ENCODE measurements at places on chromosomes 6 and 20.
A peak's percentile ranks its signal among the peaks of the same experiment; 100 is the strongest.

DNA sequence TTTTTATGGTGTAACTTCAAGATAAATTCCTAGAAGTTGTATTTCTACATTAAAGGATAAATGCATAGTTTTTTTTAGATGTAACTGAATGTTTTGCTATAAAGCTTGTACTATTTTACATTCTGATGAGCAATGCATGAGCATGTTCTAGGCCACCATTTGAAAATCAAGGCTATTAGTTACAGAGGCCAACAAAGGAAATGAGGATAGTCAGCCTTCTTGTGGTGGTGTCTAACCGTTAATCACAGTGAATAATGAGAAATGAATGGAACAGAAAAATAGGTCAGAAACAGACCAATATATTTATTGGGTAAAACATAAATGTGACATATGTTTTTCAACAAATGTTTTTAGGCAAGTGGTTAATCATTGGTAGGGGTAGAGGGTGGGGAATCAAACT, 37.6 kb upstream of the L3MBTL3 start:
- no peak for DNase-seq

GRCh38 chr6:105851113-105851580, 235.0 kb upstream of the PRDM1 start:
- DNase-seq = no peak

GRCh38 chr20:58898629-58899408, 46.3 kb downstream of the GNAS start:
- no peak for DNase-seq

- DNase-seq = no peak
These were observed 25.3 kb downstream of the CASS4 start for GRCh38 chr20:56437196-56437960.

DNA sequence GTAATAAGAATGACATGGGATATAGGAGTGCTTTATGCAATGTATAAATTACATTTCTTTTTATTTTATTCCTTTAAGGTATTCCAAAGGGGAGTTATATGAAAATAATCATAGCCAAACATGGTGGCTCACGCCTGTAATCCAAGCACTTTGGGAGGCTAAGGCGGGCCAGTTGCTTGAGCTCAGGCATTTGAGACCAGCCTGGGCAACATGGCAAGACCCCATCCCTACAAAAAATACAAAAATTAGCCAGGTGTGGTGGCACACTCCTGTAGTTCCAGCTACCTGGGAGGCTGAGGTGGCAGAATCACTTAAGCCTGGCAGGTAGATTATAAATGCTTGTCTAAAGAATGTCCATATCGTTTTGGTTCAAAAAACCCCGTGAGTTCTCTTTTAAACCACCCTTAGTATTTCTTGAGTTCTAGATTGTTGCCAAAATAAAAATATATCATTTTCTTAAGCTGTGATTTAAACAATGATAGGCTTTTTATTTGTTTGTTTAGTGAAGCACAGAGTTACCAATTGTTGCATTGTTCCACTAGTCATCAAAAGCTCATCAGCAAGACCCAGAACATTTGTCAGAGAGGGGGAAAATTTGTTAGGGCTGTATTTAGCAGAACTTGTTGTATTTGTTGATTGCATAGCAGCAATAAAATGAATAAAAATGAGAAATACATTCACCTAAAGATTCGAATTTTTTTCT, 146.2 kb downstream of the KHDC1L start:
- no peak for DNase-seq

GRCh38 chr6:27279513-27280063, 32.1 kb downstream of the PRSS16 start:
- no peak for DNase-seq

- peak; percentile 26 for DNase-seq
These were observed 76.7 kb downstream of the UBE3D start for GRCh38 chr6:82988930-82989351.

GRCh38 chr6:156126535-156126934, 650.6 kb upstream of the ARID1B start:
- DNase-seq = no peak

GRCh38 chr6:140609956-140610355, 1235.5 kb upstream of the CITED2 start:
- no peak for DNase-seq

DNA sequence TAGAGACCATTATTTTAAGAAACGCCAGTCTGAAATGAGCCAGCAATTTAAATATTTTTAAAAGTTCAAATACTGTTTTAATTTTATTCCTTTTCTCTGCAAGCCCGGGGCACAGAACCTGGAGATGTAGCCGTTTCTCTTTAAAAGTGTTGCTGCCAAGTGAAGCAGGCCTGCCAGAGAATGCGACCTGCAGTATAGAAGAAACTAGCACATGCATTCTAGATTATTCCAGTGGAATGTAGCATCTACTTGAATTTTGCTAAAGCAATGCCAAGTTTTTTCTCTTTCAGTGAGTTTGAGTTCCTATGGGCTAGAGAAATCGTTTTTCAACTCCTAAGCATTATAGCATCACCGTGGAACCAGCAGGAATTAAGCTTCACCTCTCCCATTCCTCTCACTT, 101.3 kb downstream of the QRSL1 start:
- no peak for DNase-seq

GRCh38 chr6:160048471-160048870, 73.1 kb upstream of the SLC22A1 start:
- no peak for DNase-seq

DNA sequence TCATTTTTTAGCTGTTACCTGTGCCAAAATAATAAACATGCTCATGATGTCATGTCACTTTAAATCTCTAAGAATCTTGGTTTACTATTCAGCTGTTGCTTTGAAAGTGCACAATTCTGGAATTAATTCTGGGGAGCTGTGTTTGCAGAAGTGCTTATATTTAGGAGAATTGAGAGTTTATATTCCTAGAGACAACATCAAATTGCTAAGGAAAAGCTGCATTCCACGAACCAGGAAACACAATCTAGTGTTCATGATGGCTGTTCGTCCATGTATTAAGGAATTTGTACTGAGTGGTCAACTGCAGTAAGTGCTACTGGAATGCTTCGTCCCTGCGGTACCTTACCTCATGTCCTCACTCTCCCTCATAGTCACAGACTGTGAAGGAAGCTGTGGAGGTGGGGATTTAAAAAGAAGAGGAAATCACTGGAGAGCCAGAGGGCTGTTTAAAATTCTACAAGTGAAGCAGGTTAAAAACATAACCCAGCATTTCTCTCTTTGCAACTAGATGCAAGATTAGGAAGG, 161.0 kb downstream of the TRMT11 start:
- DNase-seq = no peak

DNA sequence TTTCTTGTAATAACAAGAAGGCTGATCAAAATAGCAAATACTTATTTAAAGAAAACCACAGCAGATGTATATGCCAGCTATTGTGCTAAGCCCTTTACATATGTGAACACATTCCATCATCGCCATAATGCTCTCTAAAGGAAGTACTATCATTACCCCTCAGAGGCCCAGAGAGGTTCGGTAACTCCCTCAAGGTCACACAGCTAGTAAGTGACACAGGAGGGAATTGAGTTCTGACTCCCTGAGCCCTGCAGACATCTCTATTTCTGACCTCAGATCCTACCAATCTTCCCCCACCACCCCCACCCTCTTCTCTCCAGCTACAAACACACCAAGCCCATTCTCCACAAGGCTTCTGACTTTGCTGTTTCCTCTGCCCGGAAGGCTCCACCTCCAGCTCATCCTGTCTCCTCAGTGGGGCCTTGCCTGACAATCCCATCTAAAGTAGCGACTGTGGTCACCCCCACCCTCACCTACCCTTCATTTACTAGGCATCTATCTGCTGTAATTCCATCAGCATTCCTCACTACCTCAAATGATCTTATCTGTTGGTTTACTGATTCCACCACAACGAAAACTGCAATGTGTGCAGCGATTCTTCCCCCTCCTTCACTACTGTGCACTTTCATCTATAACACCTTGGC, 234.5 kb downstream of the LRFN2 start:
- no peak for DNase-seq

GRCh38 chr20:47370850-47371782, 14.6 kb upstream of the ZMYND8 start:
- no peak for DNase-seq

DNA sequence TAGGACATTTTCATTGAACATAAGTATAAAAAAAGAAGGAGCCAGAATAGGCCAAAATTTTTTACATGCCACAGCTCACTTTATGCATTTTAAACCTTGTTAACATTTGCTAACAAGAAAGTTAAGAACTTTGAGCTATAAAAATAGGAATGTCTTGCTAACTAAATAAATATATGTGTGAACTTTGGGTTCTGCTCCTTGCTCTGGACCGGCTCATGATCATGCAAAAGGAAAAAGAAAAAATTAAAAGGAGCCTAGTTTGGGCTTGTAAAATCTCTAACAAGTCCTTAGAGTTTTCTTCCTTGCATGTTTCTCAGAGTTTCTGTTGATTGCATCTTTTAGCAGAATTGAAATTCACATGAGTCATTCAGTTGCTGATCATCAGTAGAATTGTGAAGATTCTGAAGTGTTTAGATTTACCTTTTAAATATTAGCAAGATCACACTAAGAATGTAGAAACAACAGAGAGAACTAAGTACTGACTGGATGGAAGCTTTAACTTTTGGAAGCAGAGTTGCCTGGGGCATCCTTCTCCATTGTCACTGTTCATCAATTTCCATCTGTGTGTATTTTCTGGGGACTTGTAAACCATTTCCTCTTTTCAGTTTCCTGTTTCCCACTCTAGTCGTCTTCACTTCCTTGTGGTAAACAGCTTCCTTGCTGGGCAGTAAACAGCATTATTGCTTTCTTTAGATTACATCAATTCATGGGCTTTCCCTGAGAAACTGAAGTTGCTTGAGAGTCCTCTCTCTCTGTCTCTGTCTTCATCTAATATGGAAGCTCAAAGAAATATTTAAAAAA, 458.4 kb upstream of the BTBD3 start:
- DNase-seq = peak; percentile 11

DNA sequence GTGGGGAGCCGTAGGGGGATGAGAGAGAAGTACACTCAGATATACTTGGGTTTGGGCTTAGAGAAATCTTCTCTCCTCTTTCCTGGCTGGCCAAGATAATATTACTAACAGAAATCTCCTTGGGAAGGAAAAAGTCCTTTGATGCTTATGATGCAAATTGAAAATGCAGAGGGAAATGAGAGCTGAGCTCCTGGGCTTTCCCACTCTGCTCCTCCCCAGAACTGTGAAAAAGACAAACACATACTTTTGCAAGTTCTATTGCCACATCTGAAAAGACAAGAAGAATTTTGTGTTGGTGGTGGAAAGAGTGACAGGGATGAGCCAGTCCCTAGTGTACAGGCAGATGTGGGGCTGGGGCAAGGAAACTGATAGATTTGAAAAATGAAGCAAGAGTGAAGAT, 185.9 kb downstream of the ANKRD60 start:
- no peak for DNase-seq

GRCh38 chr20:48194583-48194982, 409.3 kb upstream of the SULF2 start:
- DNase-seq = no peak

- no peak for DNase-seq
These were observed 87.3 kb downstream of the RSPH3 start for GRCh38 chr6:158912655-158913054.

DNA sequence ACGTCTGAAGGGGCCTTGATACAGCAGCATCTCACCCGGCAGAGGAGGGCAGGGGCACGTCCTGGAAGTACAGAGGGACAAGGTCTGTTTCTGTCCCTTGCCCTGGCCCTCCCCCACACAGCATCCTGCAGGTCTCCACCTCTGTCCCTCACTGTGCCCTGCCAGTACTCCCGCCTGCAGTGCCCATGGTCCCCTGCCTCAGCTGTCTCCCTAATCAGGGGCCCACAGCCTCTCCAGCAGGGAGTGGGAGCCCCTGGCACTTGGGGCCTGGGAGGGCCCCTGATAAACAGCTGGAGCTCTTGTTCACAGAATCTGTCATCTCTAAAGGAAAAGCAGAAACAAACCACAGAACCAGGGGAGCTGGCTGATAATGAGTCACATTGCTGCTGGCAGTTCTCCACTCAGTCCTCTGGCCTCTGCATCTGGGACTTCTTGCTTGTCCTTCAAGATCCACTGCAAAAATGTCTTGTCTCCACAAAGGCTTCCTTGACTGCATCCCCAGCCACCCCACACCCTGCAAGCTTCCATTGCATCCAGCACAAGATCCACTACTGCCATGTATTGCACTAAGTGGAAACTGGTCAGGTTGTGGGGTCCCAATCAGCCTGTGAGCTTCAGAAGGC, 33.2 kb upstream of the TAF8 start:
- DNase-seq = peak; percentile 77

DNA sequence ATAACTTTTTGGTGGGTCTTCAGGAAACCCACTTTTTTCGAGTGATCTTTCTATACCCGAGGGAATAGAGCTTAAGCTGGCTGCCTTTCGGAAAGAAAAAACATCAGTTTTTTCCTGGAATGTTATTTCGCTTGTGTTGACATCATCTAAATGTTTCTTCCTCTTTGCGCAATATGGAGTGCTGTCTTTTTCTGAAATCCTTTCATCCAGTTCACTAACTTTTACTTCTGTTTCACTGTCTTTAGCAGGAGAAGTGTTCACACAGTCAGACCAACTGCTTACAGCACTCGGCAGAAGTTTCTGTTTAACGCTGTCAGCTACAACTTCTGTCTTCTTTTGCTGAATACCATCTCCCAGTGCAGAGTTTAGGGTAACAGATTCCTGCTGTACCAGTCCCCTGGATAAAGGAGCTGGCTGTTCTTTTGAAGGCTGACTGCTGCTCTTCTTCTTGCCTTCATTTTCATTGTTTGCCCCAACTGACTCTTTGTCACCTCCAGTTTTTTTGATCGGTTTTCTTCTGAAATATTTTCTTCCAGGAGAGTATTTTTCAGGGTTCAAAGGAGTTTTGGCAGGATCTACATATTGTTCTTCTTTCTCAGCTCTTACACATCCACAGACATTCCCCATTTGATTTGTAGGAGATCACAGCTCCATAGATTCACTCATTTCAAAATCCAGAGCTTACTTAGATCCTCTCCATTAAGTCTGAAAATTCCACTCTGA, 50.0 kb upstream of the DST start:
- peak; percentile 67 for DNase-seq

DNA sequence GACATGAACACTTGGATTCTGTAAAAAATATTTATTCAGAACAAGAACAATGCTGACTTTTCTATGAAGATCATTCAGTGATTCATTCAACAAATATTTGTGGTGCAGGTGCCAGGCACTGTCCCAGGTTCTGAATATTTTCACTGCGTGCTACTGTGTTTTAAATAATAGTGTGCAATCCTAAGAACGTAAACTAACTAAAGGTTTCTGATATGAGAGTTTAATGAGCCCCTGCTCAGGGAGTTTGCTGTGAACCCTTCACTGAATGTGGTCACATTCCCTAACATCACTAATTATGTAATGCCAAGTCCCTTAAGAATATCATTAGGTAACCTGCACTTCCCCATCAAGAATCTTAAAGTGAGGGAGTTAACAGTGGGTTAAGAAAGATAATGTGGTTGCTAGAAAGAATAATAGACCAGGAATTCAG, 1.7 kb upstream of the TMEM170B start:
- peak; percentile 42 for DNase-seq

DNA sequence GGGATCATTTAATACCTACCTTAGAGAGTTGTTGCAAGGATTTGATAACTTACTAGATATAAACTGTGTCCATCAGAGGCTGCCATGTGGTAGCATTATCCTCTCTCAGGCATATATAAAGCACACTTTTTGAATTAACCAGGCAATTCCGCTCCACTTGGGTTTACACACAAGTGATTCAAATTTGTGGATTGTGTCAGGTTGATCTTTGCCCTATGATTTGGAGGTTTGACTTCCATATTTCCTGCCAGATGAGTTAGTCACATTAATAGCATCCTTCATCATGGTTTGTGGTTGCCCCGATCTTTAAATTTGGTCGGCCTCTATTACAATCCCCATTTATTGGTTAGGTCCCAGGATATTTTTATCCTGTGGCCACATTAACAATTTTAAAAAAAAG, 44.8 kb upstream of the CTAGE9 start:
- DNase-seq = peak; percentile 83

- DNase-seq = no peak
These were observed 18.2 kb downstream of the KCNQ5 start for GRCh38 chr6:72639920-72640614.

Data from fibroblast of skin of back (primary cell).